ENCODE measurements at places on chromosomes 12 and 14.

DNA sequence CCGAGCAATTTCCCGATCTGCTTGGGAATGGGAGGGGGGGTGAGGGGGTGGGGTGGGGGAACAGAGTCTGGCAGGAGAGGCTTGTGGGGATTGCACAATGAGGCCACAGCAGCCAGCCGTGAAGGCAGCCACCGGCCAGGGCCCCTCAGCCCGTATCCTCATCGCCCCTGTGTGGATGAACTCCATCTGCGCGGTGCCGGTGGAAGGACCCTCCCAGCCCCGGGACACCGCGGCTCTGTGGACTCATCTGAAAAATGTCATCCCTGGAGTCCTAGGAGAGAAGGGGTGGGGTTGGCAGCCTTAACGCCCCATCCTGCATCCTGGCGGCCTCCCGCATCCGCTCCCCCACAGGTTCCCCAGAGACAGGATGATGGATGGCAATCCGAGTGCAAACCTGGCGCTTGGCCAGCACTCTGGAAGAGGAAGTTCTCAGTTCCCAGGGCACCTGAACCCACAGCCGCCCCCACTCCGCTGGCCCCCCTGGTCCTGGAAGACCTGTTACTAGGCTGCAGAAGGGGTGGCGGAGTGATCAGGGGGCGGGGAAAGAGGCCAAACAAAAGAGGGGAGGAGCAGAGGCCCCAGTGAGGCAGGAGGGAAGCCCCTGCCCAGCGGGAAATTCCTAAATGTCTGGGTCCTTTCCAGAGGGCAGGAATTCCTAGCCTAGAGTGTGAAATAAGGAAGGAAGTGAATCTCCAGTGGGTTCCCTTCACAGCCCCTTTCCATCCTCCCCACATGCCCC lies 1.2 kb upstream of the TNFAIP2 start:
- peak; percentile 61 for DNase-seq

- peak; percentile 53 for DNase-seq
These were observed 38.9 kb downstream of the CPSF2 start for GRCh38 chr14:92160619-92161018.

GRCh38 chr14:89598548-89599186 lies 181.6 kb upstream of the FOXN3 start:
- DNase-seq = no peak

DNA sequence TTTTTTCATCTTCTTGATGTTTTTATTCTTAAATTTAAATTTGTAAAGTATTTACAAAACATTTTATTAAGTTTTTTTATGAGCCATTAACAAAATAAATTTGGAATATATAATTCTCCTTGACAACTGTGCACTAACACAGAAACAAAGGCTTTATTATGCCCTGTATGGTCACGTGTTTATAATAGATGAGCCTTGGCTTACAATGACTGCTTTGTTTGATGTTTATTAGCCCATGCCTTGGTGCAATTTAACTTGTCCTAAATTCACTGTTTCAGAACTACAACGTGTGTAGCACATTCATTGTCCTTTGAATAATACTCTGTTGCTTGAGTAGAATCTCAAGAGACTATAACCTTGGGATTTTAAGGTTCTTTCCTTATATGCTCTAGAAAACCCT lies 59.8 kb downstream of the CNTN1 start:
- no peak for DNase-seq

GRCh38 chr14:26598081-26598671 lies 343 bp upstream of the NOVA1 start:
- peak; percentile 96 for DNase-seq

- peak; percentile 36 for DNase-seq
These were observed 10.2 kb downstream of the OR6S1 start for GRCh38 chr14:20631023-20631879.

GRCh38 chr12:28998662-28999120 lies 150.4 kb upstream of the FAR2 start:
- DNase-seq = peak; percentile 27

DNA sequence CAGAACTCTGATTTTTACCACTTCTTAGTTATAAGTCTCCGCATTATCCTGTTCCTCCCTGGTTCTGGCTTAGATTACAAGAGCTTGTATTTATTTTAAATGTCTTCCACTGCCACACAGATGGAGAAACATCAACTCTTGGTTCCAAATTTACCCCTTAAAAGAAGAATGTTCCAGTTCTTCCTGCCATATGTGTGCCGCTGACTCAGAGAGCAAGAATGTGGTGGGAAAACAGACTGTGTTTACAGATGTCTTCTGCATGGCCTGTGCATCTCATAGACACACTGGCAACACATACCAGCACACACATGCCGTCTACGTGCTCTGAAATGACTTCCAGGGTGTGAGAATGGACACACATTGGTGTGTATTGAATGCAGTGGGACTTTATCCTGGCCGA lies 383.0 kb downstream of the LRIG3 start:
- peak; percentile 75 for DNase-seq

- DNase-seq = no peak
These were observed 40.0 kb downstream of the PEBP1 start for GRCh38 chr12:118175823-118176447.

DNA sequence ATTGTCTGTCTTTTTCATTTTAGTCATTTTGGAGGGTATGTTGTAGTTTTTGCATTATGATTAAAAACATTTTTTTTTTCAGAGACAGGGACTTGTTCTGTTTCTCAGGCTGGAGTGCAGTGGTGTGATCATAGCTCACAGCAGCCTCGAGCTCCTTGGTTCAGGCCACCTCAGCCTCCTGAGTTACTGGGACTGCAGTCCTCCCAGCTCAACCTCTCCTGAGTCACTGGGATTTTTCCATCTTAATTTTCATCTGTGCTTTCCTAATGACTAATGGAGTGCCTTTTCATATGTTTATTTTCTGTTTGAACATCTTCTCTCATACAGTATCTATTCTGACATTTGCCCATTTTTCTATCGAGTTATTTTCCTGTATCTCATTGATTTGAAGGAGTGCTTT lies 52.6 kb downstream of the DYRK2 start:
- DNase-seq = no peak

GRCh38 chr12:31390991-31391390 lies 65.0 kb upstream of the SINHCAF start:
- DNase-seq = no peak

GRCh38 chr12:3081886-3082285 lies 4.7 kb downstream of the TSPAN9 start:
- no peak for DNase-seq

- peak; percentile 69 for DNase-seq
These were observed 71.6 kb upstream of the STXBP6 start for GRCh38 chr14:25121337-25122129.

GRCh38 chr12:63152321-63152700 lies 1.3 kb upstream of the AVPR1A start:
- no peak for DNase-seq

GRCh38 chr12:3535431-3535841 lies 44.4 kb downstream of the PRMT8 start:
- no peak for DNase-seq

GRCh38 chr14:64928239-64929013 lies 14.1 kb downstream of the GPX2 start:
- no peak for DNase-seq

- no peak for DNase-seq
These were observed 20.1 kb upstream of the TEX22 start for GRCh38 chr14:105378199-105378598.

GRCh38 chr14:92154283-92154942 lies 32.6 kb downstream of the CPSF2 start:
- DNase-seq = no peak

DNA sequence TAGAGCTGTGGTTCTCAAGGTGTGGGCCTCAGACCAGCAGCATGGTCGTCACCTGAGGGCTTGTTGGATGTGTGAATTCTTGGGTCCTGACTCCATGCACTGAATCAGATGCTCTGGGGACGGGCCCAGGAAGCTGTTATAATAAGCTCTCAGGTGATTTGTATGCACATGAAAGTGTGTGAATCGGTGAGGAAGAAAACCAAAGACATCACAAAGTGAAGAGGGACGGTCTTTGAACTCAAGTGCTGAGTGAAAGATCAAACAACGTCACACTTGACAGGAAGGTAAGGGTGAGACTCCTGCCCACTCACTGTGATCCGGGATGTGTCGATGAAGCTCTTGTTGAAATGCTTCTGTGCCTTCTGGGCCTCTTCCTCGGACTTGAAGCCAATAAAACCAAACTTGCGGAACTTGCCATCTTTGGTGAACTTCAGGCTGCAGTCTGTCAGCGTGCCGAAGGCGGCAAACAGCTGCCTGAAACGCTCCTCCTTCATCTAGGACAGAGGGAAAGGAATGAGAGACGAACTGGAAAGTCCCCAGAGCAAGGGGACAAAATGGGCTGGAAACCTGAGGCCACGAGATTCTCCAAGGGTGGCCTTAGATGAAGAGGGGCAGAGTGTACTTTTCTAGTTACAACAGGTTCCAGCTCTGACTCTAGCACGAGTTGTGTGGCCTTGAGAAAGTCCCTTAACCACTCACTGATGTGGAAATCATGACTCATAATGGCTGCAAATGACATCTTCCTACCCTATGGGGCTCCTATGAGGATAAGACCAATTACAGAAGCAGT lies 4.0 kb downstream of the RBM19 start:
- DNase-seq = peak; percentile 10

- DNase-seq = no peak
These were observed 197.8 kb upstream of the PZP start for GRCh38 chr12:9405886-9406563.

- DNase-seq = no peak
These were observed at the start of gene NDRG2 for GRCh38 chr14:21024585-21025370. NDRG2 (minus strand) TSS chr14:21025061; CDS start chr14:21023315, 1,746 bp downstream.

GRCh38 chr14:85052646-85053045 lies 477.3 kb upstream of the FLRT2 start:
- DNase-seq = no peak

DNA sequence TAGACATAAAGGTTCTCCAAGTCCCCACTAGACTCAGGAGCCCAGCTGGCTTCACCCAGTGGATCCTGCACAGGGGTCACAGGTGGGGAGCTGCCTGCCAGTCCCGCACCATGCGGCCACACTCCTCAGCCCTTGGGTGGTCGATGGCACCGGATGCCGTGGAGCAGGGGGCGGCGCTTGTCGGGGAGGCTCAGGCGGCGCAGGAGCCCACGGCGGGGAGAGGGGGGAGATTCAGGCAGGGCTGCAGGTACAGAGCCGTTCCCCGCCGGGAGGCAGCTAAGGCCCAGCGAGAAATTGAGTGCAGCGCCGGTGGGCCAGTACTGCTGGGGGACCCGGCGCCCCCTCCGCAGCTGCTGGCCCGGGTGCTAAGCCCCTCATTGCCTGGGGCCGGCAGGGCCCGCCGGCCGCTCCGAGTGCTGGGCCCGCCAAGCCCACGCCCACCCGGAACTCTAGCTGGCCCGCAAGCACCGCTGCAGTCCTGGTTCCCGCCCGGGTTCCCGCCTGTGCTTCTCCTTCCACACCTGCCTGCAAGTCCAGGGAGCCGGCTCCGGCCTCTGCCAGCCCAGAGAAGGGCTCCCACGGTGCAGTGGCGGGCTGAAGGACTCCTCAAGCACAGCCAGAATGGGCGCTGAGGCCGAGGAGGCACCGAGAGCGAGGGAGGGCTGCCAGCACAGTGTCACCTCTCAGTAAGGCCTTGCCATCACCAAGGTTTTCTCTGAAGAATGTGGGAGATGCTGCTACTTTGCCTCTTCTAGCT lies 58.4 kb upstream of the PPP1R12A start:
- DNase-seq = no peak

- DNase-seq = no peak
These were observed 289.0 kb upstream of the RPL10L start for GRCh38 chr14:46940611-46941010.

GRCh38 chr12:12138203-12139154 lies 67.7 kb downstream of the BCL2L14 start:
- DNase-seq = no peak

- DNase-seq = no peak
These were observed 23.5 kb upstream of the PPFIBP1 start for GRCh38 chr12:27500546-27500945.

DNA sequence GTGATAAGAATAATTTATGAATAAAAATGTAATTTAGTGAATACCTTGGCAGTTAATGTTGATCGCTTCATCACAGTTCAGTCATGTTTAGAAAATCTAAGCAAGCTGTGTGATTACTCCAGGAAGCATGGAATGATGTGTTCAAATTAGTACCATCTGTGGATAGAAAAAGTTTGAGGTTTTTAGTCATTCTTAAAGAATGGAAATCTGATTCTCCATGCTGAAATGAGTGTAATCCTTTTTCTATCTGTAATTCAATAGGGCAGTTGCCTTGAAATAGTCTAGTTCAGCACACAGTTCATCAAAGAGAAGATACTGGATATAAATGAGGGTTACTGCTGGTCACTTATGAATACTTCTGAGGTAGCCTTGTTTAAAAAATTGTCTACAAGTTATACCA lies 127.2 kb upstream of the MYF6 start:
- DNase-seq = peak; percentile 92

- no peak for DNase-seq
These were observed 30.4 kb downstream of the POLR3B start for GRCh38 chr12:106387848-106388377.

DNA sequence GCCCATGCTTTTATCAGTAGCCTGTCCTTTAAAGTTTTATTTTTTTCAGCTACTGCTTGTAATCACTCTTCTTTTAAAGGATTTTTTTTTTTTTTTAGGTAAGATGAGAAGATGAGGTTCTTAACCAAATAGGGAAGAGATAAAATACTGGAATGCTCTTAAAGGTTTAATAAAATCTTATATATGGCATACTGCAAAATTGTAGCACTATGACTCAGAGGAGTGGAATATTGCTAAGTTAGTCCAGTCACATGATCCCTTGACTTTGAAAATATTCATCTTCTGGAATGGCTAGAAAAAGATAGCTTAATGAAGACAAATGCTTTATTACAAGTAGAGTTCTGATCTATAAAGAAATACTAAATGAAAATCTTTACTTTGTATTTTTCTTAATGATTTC lies 116.6 kb downstream of the NAV3 start:
- peak; percentile 49 for DNase-seq

Data from fibroblast of the conjunctiva (primary cell).